ENCODE measurements at places on chromosomes 2 and 18.

DNA sequence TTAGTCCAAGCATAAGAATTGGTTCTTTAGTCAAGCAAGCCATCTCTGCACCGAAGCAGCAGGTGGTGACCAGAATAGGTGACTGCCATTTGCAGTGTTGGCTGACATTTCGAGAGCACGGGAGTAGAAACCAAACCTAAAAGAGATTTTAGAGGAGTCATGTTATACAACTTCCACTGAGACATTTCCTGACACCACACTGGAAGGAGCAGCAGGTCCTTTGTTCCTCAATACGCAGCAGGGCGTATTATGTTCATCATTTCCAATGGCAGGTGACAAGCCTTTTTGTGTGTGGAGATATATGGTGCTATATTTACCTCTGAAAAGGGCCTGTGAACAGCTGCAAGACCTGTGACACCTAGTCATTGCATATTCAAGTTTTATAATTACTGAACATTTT is 418.8 kb upstream of the NETO1 start:
- H3K4me1 ChIP-seq, result peaks cover 9% of the 10 kb centered on the region
- no peak overlapping the region for H3K4me3 ChIP-seq

DNA sequence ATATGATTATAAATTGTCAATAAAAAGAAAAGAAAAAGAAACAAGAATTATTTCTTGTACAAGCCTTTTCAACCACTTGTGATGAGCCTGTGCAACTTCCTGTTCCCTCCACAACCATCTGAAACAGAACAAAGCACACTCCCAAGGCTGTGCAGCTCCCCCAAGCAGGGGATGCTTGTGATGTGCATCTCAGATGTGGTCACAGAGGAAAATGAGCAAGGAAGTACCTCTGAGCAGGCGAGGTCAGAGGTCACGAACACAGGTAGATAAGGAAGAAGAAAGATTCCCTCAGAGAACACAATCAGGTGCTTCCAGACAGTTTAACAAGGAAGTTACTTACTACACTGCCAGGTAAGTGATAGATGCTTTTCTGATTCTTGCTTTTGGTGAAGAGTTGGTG is 274.8 kb upstream of the SLC39A10 start:
- no peaks in the 10 kb centered on the region for H3K36me3 ChIP-seq
- H3K4me1 ChIP-seq, result no peaks in the 10 kb centered on the region
- no peak for DNase-seq
- H3K4me3 ChIP-seq, result no peak overlapping the region
- no peak overlapping the region for H3K27ac ChIP-seq

GRCh38 chr18:68757126-68757525 is 40.8 kb upstream of the CCDC102B start:
- H3K4me1 ChIP-seq, result no peaks in the 10 kb centered on the region
- H3K4me3 ChIP-seq, result no peak overlapping the region
- H3K36me3 ChIP-seq, result no peaks in the 10 kb centered on the region
- DNase-seq, result no peak

GRCh38 chr18:40938615-40939014 is 1016.4 kb upstream of the PIK3C3 start:
- no peak overlapping the region for H3K27ac ChIP-seq
- no peak for DNase-seq
- no peaks in the 10 kb centered on the region for H3K27me3 ChIP-seq
- no peaks in the 10 kb centered on the region for H3K36me3 ChIP-seq
- no peaks in the 10 kb centered on the region for H3K4me1 ChIP-seq

DNA sequence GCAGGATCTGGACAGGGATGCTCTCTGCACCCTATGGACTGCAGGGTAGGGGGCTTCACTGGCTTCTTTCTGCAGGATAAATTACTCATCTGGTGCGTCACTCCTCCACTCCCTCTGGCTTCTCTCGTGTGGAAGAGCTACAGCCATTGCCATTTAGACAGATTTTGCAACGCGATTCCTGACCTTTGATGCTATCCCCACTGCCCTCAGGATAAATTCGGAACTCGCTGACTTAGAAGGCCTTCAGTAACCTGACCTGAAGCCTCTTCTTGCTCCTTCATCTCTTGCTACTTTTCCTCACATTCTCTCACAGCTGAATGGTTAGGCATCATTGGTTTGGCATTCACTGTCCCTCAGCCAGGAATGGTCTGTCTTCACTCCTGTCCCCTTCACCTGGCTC is 5.3 kb downstream of the NIFK start:
- peaks cover 92% of the 10 kb centered on the region for H3K36me3 ChIP-seq
- no peak overlapping the region for H3K27ac ChIP-seq
- no peaks in the 10 kb centered on the region for H3K27me3 ChIP-seq
- H3K4me1 ChIP-seq, result peaks cover 5% of the 10 kb centered on the region
- H3K4me3 ChIP-seq, result no peak overlapping the region
- DNase-seq, result no peak

DNA sequence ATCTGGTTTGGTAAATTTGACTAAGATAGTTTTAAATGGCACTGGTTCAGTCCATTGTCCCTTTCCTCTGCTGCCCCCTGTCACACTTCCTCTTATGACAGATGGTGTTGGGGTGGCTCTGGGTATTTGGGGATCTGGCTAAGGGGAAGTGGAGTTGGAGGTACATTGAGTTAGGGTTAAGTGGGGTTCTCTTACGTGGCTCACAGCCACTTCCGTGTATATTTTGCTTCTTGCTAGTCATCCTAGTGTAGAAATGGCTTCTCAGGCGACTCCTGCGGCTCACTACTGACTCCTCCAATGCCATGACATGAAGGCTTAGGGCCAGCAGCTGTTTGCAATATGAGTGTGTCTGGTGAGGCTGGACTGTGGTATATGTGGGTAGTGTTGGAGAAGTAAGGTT is 187.0 kb downstream of the HAUS1 start:
- H3K27me3 ChIP-seq, result no peaks in the 10 kb centered on the region
- H3K4me3 ChIP-seq, result no peak overlapping the region
- H3K4me1 ChIP-seq, result peaks cover 6% of the 10 kb centered on the region
- H3K27ac ChIP-seq, result no peak overlapping the region
- H3K36me3 ChIP-seq, result no peaks in the 10 kb centered on the region
- DNase-seq, result no peak

DNA sequence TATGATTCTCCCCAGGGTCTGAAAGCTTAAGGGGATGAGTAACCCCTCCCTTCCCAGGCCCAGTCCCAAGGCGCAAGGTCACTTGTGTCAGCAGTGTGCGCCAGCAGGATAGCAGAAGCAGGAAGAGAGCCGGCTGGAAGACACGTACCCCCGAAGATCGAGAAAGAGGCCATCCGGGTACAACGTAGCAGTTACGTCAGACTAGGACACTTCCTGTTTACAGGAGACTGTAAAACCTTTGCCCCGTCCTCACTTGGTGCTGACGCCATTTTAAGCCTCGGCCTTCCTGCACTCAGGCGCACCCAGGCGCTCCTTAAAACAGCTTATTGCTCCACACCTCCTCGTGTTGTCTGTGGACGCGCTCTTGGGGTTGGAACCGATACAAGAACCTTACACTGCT is 6.5 kb downstream of the CRYGB start:
- H3K4me1 ChIP-seq, result peaks cover 3% of the 10 kb centered on the region
- H3K27ac ChIP-seq, result no peak overlapping the region
- no peaks in the 10 kb centered on the region for H3K36me3 ChIP-seq
- no peak overlapping the region for H3K4me3 ChIP-seq
- H3K27me3 ChIP-seq, result no peaks in the 10 kb centered on the region
- no peak for DNase-seq

GRCh38 chr2:45843136-45843535 is 191.7 kb downstream of the PRKCE start:
- no peaks in the 10 kb centered on the region for H3K36me3 ChIP-seq
- no peaks in the 10 kb centered on the region for H3K27me3 ChIP-seq
- H3K4me3 ChIP-seq, result no peak overlapping the region
- no peak for DNase-seq
- no peaks in the 10 kb centered on the region for H3K4me1 ChIP-seq

GRCh38 chr2:15754703-15755099 is 163.0 kb downstream of the DDX1 start:
- no peaks in the 10 kb centered on the region for H3K4me1 ChIP-seq
- no peak for DNase-seq
- no peak overlapping the region for H3K27ac ChIP-seq
- no peak overlapping the region for H3K4me3 ChIP-seq
- no peaks in the 10 kb centered on the region for H3K27me3 ChIP-seq
- no peaks in the 10 kb centered on the region for H3K36me3 ChIP-seq

DNA sequence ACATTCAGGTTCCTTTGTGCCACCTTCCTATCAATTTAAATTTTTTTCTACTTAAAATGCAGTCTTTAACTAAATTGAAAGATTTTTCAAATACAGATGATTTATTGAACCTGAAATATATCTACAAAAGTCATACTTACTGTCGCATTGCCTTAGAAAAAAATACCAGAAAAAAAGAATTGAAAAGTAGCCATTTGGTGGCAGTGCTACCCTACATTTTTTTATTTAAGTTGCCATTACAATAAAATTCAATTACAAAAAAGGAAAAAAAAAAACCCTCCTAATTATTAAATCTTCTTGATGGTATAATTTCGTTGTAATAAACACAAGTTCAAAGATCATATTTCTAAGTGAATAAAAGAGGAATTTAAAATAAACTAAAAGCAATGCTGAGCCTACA is 43.4 kb downstream of the DSC3 start:
- DNase-seq, result no peak
- no peaks in the 10 kb centered on the region for H3K4me1 ChIP-seq
- H3K27me3 ChIP-seq, result no peaks in the 10 kb centered on the region
- no peak overlapping the region for H3K27ac ChIP-seq
- no peak overlapping the region for H3K4me3 ChIP-seq

GRCh38 chr2:210226223-210226622 is 976 bp upstream of the ACADL start:
- H3K27ac ChIP-seq, result no peak overlapping the region
- no peaks in the 10 kb centered on the region for H3K36me3 ChIP-seq
- DNase-seq, result no peak
- no peak overlapping the region for H3K4me3 ChIP-seq
- H3K27me3 ChIP-seq, result peaks cover 28% of the 10 kb centered on the region

GRCh38 chr2:43193652-43194120 is 32.7 kb downstream of the ZFP36L2 start:
- H3K4me1 ChIP-seq, result no peaks in the 10 kb centered on the region
- no peak overlapping the region for H3K27ac ChIP-seq
- H3K36me3 ChIP-seq, result no peaks in the 10 kb centered on the region
- no peak for DNase-seq

DNA sequence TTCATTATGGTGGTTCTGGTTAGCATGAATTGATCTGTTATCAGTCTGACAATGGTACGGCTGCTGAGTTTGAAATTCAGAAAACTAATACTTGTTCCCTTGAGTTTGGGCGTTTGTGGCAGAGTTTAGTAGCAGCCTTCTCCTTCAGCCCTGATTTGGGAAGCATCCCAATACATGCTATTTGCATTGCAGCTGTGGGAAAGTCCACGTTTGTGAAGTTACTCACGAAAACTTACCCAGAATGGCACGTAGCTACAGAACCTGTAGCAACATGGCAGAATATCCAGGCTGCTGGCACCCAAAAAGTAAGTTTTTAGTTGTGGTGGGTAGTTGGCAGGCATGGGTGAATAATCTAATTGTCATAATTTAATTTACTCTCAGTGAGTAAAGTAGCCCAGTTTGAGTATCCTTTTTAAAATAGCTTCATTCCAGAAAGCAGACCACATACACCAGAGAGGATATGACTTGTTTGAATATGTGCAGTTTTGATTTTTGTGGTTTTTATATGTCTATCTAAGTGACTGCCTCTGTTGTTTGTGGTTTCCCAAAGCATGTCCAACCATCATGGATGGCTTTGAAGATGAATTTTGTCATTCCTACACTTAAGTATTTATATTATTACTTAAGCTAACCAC is 12.2 kb downstream of the DGUOK start:
- peaks cover 22% of the 10 kb centered on the region for H3K4me1 ChIP-seq
- no peak overlapping the region for H3K4me3 ChIP-seq
- peaks cover 55% of the 10 kb centered on the region for H3K36me3 ChIP-seq
- no peak for DNase-seq
- H3K27ac ChIP-seq, result peak overlapping the region; percentile 63
- no peaks in the 10 kb centered on the region for H3K27me3 ChIP-seq

GRCh38 chr2:159904959-159905305 is 106.9 kb upstream of the CD302 start:
- H3K4me3 ChIP-seq, result no peak overlapping the region
- H3K4me1 ChIP-seq, result no peaks in the 10 kb centered on the region
- H3K27ac ChIP-seq, result no peak overlapping the region
- H3K27me3 ChIP-seq, result no peaks in the 10 kb centered on the region

- H3K4me3 ChIP-seq, result no peak overlapping the region
- H3K27ac ChIP-seq, result no peak overlapping the region
- H3K4me1 ChIP-seq, result no peaks in the 10 kb centered on the region
- DNase-seq, result no peak
- H3K27me3 ChIP-seq, result no peaks in the 10 kb centered on the region
These were observed 106.1 kb downstream of the TXNL1 start for GRCh38 chr18:56532176-56532840.

DNA sequence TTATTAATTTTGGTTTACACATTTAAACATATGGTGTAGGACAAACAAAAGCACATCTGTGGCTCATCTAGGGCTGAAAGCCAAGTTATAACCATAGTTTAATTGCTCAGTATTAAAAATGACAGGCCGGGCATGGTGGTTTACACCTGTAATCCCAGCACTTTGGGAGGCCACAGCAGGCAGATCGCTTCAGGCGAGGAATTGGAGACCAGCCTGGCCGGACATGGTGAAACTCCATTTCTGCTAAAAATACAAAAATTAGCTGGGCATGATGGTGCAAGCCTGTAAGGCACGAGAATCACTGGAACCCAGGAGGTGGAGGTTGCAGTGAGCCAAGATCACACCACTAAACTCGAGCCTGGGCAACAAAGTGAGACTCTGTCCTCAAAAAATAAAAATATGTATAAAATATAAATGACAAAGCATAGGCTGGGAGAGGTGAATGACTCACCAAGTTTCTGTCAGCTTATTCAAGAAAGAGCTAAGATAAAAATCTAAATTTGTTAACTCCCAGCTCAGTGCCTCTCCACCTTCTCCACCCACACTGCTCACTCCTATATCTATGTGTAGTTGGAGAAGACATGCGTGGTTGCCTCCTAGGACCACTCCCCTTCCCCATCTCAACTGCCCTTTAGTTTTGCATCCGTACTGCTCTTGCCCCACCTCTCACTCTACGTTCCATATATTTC is 79.2 kb upstream of the PID1 start:
- no peaks in the 10 kb centered on the region for H3K36me3 ChIP-seq
- peak overlapping the region; percentile 29 for H3K27ac ChIP-seq
- peaks cover 10% of the 10 kb centered on the region for H3K4me1 ChIP-seq

Data from RWPE2 (cell line).